Posterior vena cava (tissue), 2 donors: ENCODE measurements at places on chromosomes 6 and 20. TPM values are rescaled to one million over a fixed set of nuclear protein-coding genes. Genes with fewer than 3 reads are reported as not detected.

- no peak for DNase-seq
Measured at GRCh38 chr20:18712131-18712530, 101.5 kb upstream of the SCP2D1 start.

- DNase-seq: no peak
Measured at GRCh38 chr20:48080583-48080982, 295.3 kb upstream of the SULF2 start.

GRCh38 chr6:148943451-148943850 is 196.6 kb downstream of the UST start:
- DNase-seq: no peak

The TMEM244 gene
- not detected for total RNA-seq

DNA sequence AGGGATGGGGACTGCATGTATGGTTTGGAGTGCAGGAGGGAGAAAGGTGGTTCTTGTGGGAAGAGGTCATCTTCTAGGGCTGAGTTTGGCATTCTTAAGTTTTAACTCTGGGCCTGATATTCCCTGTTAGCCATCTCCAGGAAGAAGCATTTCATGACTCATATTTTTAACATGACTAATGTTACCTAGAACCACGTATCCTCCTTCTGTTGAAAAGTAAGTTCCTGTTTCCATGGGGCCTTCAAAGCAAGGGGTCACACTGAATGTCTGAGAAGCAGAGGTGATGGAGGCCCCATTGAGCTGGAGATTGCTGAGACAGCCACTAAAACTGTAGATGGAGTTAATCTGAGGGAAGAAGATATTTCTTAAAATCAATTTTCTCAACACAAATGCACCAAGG is 30.2 kb downstream of the FAM229B start:
- no peak for DNase-seq

DNA sequence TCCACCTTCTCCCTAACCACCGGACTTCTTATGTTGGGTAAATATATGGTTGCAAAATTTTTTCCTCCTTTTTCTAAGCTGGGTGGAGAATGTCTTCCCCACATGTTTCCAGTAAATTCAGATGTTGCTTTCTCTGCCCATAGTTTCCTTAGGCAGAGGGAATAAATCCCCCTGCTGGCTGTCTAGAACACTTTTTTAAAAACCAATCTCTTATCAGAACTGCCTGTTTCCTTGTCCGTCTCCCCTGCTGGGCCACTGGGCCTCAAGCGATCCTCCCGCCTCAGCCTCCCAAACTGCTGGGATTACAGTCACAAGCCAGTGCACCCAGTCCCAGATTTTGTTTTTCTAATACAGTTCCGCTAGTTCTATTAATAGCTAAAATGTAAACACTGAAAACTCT is 9.9 kb upstream of the WFDC2 start:
- no peak for DNase-seq

The RSPH4A gene
- total RNA-seq: 0.51 TPM
